Activated T-cell treated with anti-CD3 and anti-CD28 coated beads, Interleukin-2, amount 50 U/mL, for 1 hour (primary cell): ENCODE measurements at places on chromosomes 4 and X.

GRCh38 chr4:7196288-7196651 is 3.9 kb downstream of the SORCS2 start:
- no peak for DNase-seq

GRCh38 chr4:6802626-6803025 is 20.1 kb downstream of the KIAA0232 start:
- DNase-seq = no peak

GRCh38 chr4:83932750-83933391 is 397.0 kb downstream of the GPAT3 start:
- no peak for DNase-seq

DNA sequence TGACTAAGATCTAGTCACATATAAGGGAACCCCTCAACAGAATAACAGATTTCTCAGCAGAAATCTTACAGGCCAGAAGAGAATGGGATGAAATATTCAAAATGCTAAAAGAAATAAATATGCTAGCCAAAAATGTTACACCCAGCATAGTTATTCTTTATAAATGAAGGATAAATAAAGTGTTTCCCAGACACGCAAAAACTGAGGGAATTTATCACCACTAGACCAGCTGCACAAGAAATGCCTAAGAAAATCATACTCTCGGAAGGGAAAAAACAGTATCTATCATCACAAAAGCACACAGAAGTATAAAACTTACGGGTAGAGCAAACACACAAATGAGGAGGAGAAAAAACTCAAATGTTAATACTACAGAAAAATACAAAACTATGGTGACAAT is 162.1 kb downstream of the HHIP start:
- DNase-seq = no peak

- DNase-seq = no peak
Measured at GRCh38 chrX:133676344-133677122, 261.2 kb upstream of the GPC4 start.

GRCh38 chr4:188439641-188440311 is 300.5 kb downstream of the TRIML1 start:
- no peak for DNase-seq

DNA sequence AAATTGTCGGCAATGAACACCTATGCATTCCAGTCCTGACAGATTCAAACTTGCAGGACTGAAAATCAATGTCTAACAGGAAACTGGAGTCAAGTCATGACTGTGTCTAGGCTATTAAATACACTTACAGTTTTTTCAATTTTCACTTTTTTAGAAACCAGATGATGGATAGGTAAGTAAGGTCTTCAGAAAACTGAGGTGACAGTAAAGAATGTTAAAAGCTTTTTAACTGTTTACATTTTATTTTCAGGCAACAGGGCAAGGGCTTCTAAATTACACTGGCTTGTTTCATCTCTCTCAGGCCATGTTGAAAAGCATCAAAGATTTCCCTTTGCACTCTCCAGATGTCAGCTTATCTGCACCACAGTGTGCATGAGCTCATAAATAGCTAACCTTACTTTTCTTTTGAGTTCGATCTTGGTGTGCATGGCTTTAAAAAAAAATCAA is 65.2 kb downstream of the SEC24D start:
- no peak for DNase-seq

DNA sequence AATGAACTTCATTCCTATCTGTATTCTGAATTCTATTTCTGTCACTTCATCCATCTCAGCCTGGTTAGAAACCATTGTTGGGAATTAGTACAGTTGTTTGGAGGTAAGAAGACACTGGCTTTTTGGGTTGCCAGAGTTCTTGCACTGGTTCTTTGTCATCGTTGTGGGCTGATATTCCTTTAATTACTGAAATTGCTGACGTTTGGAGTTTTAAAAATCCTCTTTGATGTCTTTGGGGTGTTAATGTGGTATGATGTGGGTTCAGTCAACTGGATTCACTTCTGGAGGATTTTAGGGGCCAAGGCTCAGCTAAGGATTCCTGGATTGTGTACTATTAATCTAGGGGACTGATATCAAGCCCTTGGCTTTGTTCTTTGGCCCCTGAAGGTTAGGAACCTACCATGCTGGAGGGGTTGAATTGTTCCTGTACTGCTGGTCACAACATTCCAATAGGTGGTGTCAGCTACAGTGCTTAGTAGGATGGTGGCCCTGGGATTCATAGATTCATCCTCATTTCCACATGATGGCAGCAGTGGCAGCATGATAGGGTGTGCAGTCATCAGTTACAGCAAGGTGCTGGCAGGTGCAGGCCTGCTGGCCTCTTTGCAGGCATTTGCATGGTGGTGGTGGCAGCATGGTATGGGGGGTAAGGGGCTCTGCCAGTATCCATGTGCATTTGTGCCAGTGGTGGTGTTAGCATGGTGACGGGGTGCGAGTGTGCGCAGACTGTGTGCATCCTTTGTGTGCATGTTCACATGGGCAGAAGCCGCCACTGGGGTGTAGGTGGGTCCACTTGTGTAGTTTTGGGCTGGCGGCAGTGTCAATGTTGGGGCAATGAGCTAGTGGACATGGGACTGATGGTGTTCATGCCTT is 301.3 kb downstream of the TEX13C start:
- no peak for DNase-seq

- DNase-seq = no peak
Measured at GRCh38 chrX:135307171-135307570, 2.1 kb upstream of the ETDC start.
